Mesothelial cell of epicardium (in vitro differentiated cells): ENCODE measurements at places on chromosomes 7 and 10. TPM values are rescaled to one million over a fixed set of nuclear protein-coding genes. Genes with fewer than 3 reads are reported as not detected.

- no peak for DNase-seq
Observed at GRCh38 chr10:93751832-93752231, 5.9 kb upstream of the LGI1 start.

DNA sequence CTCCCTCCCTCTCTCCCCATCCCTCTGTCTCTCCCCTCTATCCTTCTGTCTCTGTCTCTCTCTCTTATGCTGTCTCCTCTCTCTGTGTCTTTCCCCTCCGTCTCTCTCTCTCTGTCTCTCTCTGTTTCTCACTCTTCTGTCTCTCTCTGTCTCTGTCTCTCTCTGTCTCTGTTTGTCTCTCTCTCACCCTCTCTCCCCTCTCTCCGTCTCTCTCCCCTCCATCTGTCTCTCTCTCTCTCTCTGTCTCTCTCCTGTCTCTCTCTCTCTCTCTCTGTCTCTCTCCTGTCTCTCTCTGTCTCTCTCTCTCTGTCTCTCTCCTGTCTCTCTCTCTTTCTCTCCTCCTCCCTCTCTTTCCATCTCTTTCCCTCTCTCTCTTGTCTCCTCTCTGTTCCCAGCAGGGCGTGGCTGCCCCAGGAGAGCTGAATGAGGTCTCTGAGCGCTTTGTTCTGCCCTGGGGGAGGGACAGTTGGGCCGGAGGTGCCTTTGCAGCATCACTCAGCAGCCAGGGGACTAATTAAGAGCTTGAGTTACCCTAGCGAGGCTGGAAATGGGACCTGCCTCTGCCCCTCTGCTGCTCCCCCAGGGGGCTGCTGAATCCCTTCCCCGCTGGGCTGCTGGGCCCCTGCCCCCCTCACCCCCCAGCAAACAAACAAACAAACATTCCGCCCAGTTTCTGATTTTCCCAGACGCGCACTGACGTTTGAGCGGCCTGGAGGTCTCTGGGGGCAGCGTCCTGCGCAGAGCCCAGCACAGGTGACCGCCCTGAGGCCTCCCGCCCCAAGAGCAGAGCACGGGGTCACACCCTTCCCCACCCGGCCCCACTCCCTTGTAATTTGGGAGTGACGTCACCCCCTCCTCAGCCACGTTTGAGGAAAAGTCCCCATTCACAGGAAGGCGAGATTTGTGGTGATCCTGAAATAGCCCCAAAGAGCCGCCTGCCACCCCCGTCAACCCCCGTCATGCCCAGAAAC is 68.1 kb downstream of the PDGFA start:
- no peak for DNase-seq

- no peak for DNase-seq
Observed at GRCh38 chr7:147412109-147412508, 1178.5 kb upstream of the C7orf33 start.

The GAD2 gene
- not detected in 3 replicates for total RNA-seq

GRCh38 chr7:99143521-99143852 is 421 bp downstream of the SMURF1 start:
- DNase-seq, result no peak

DNA sequence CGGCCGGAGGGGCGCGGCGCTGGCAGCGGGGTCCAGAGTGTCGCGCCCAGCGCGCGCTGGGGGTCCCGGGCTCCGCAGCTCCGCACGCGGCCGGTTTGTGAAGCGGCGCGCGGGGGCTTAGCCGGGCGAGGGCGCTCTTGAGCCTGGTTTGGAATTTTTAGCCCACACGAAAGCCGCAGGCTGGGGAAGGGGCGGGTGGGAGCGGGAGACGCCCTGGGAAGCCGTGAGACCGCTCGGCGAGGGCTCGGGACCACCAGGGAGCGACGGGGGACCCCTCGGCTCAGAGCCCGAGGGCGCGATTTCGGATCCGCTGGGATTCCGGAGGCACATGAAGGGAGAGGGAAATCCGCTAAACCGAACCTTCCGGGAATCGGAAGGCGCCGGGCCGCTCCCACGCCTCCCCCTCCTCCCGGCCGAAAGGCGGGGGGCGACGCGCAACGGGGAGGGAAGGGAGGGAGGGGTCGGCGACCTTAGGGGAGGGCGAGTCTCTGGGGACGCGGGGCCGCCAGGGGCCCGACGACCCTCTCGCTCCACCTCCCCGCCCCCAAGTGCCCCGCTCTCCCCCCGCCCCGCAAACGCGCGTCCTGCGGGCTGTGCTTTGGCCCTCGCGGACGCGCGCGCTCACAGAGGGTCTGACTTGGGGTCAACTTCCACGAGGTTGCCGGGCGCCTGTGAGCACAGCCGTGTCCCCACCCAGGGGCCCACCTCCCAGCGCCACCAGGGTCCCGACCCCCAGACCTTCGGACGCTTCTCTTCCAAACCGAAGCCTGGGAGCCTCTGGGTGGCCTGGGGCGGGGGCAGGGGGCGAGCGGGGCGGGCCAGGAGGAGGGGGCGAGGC is 5.1 kb upstream of the ELFN1 start:
- peak; percentile 92 for DNase-seq

- DNase-seq, result no peak
Observed at GRCh38 chr10:132696728-132697577, 89.0 kb downstream of the NKX6-2 start.

The CCDC3 gene
- total RNA-seq, result 5.2 to 5.7 TPM (median 5.4 TPM) in 3 replicates

The OR2A1 gene
- total RNA-seq, result 0.24 to 0.27 TPM (median 0.27 TPM) in 3 replicates

DNA sequence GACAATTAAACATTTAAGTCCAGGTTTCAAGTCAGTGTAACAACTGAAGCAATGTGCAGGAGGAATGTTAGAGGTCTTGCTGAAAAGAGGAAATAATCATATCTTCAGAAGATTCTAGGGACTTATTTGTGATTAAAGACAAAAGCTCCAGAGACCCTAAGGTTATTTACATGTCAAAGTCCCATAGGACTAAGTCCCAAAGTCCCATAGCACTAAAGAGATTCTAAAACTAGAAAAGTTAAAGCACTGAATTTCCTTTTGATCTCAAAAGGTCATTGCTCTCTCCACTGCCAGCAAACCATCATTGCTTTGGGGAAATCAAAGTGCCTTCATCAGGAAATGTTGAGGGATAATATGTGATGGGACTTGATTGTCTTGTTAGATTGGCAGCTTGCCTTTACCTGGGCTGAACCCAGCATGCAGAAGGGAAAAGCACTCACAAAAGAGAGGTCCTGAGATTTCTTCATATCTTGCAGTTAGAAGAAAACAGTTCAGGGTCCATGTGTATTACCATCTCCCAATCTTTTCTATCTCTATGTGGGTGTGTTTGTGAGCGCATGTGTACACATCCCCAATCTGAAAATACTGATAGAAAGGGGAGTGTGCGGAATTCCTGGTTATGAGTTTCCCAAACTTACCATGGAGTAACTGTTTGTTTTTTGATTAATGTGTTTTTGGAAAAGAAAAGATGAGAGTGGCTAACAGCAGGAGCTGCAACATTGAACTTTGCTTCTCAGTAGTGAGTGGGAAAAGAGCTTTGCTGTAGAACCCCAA is 21.8 kb downstream of the NUDT13 start:
- no peak for DNase-seq
